Suppressor macrophage treated with lipopolysaccharide for 1 hour (primary cell): ENCODE measurements at places on chromosomes 5 and 9.
A peak's percentile ranks its signal among the peaks of the same experiment; 100 is the strongest.

DNA sequence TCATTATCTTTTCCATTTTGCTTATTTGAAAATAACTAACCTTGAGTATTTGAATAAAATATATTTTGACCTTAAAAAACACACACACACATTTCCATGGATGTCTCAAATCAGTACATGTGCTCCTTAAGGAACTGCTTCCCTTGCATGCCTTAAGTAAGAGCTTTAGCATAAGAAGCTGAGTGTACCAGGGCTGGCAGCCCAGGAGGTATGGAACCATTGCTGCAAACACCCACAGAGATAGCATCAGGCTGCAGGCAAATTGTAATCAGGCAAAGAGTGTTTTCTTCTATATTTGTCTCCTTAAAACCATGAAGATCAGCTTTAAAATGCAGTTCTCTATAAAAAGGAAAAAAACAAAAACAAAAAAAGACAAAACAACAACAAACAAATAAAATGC is 160.6 kb downstream of the PLK2 start:
- no peak for DNase-seq

GRCh38 chr5:17106521-17106920 is 110.9 kb upstream of the BASP1 start:
- no peak for DNase-seq

- peak; percentile 66 for DNase-seq
Observed at GRCh38 chr5:94901191-94901979, 282.9 kb downstream of the SLF1 start.

DNA sequence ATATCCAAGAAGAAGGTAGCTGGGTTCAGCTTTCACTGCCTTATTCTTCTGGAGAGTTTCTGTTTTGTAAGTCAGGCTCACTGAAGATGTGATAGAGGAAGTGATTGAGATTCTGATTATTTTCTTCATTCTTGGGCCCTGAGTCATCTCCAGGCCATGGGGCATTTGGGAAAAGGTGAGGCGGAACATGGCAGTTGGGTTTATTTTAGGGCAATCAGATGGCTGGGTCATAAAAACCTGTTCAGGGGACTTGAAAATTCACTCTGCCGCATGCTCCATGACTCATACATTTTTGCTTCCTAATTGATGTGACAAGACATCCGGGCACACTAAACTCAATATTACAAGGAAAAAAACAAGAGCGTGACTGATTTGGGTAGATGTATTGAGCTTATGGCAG is 265.7 kb upstream of the KLF4 start:
- peak; percentile 85 for DNase-seq

DNA sequence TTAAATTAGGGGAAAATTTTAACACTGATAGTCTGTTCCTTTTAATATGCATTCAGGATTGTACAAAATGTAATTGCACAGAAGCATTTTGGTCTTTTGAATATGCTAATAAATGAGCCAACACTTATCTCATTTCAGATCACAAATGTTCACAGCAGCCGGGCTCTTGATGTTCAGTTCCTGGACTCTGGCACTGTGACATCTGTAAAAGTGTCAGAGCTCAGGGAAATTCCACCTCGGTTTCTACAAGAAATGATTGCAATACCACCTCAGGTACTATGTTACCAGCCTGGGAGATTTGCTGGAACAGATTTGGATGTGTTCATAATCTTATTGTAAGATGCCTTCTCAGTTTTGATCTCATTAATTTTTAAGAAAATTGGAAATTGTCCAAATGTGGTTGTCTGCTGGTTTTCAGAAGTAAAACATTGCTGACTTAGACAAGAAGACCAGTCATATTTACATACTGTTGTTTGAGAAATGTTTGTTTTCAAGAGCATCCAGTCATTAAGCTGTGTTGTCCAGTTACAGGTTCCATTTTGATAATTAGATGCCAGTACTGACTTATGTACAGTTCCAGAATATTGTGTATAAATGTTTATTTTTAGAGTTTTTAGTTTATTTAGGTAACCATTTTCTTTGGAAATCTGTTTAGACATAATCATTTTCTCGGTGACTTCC is 23.0 kb upstream of the TMOD1 start:
- no peak for DNase-seq

- DNase-seq = no peak
Observed at GRCh38 chr9:72460342-72461312, 60.8 kb upstream of the TMC1 start.

DNA sequence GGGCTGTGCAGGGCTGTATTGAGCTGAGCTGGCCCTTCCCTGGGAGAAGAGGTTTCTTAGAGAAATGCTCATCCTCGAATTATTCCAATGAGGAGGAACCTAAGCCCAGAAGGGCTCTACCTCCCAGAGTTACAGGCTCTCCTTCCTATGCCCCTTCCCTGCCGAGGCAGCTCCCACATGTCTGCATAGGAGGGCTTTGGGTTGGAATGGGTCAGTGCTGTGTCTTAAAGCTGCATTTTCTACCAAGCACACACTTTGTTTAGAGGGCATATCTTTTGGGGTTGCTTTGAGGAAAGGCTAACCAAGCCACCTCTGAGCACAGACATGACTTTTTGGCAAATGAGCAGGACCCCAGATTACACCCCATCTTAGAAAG is 9.1 kb downstream of the NEK6 start:
- DNase-seq = no peak

DNA sequence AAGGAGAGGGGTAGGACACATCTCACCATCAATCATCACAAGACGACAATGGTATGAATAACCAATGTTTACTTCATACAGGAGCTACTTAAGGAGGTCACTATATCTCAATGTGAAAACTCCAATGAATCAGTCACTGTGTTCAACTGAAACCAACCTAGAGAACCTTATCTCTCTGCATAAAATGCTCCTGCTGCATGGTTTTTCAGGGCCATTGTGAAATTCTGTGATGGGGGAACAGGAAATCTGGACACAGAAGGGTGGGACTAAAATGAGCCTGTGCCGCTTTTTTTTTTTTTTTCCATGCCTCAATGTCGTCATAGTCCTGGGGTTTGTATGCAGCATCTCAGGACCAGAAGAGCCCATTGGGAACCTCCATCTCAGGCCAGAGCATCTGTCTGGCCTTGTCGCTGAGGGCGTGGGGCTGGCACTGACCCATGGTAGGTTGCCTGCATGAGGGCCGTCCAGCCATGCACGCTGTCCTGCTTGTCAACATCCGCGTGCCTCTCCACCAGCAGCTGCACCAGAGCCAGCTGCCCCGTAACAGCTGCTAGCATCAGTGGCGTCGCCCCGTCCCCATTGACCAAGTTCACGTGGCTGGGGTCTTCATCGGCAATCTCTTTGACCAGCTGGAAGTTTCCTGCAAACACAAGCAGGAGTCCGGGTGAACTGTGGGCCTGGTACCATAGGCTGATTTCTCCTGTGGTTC is 12.7 kb downstream of the ANKS6 start:
- DNase-seq = no peak

- no peak for DNase-seq
Observed at GRCh38 chr5:19782566-19782965, 205.4 kb downstream of the CDH18 start.

GRCh38 chr5:149598966-149599365 is 17.7 kb downstream of the ARHGEF37 start:
- DNase-seq = no peak

DNA sequence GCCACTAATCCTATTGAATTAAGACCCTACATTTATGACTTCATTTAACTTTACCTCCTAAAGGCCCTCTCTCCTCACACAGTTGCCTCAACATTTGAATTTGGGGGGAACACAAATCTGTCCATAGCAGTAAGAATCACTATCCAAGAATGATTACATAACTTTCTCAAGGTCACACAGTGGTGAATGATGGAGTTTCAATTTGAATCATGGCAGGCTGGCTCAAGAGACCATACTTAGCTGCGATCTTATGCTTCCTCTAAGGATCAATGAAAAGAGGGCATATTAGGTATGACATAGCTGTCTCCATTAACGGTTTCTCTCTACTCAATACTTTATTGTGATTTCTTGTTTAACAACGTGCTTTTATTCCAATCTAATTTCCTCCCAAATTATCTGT is 44.1 kb upstream of the PDE4D start:
- no peak for DNase-seq

- DNase-seq = no peak
Observed at GRCh38 chr5:68720884-68721610, 372.8 kb upstream of the SLC30A5 start.

DNA sequence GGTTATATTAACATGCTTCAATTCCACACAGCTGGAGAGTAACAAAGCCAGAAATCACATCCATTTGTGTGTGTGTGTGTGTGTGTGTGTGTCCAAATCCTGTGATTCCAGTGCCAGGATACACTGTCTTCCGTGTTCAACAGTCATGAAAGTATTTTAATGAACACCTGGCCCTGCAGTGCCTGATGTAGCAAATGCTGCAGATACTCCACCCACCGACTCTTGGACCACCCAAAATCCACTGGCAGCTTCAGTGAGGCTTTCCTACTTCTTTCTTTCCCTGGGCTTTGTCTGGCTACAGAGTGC is 13.1 kb upstream of the INSYN2B start:
- DNase-seq = no peak

GRCh38 chr9:76528642-76529190 is 69.7 kb downstream of the GCNT1 start:
- no peak for DNase-seq

DNA sequence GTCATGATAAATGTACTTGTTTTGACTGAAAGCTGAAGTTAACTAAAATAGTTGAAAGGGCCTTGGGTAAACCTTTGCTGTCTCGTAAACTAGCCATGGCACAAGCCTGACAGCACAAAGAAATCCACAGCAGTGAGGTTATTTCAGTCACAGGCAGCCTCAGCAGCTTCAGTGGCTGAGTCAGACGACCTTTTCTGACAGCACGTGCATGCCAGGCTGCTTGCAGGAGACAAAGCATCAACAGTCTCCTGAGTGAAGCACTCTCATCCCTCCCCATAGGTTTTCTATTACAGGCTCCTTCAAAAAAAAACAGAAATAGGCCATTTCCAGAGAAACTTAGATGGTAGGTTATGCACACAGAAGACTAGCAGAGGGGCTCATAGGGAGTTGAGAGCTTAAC is 34.6 kb downstream of the OXCT1 start:
- DNase-seq = no peak

- no peak for DNase-seq
Observed at GRCh38 chr9:128310461-128310860, 11.8 kb downstream of the TRUB2 start.

GRCh38 chr5:107418902-107419301 is 251.8 kb downstream of the EFNA5 start:
- no peak for DNase-seq

GRCh38 chr5:116370886-116371285 is 203.7 kb downstream of the SEMA6A start:
- DNase-seq = no peak

GRCh38 chr5:62309107-62309506 is 3.1 kb downstream of the KIF2A start:
- no peak for DNase-seq

DNA sequence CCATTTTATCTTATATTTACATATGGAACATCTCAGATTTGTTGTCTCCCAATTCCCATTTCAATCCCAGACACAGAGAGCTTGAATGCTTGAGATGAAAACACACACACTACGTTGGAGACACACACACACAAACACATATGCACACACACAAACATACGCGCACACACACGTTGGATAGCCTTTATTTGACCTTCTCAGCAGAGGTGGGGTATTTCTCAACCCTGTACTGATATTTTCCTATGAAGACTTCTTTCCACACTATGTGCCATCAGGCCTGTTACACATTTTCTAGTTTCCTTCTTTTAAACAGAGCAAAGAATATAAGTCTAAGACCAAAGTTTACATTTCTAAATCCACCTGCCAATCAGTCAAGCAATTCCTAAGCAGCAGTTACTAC is 291.0 kb downstream of the TAF11L14 start:
- DNase-seq = no peak
